Activated CD8-positive, alpha-beta T cell treated with anti-CD3 and anti-CD28 coated beads, Interleukin-2, amount 10 ng/mL, durations not matched to agents 7 days and 5 days (primary cell): ENCODE measurements at places on chromosomes 6 and 20. TPM values are rescaled to one million over a fixed set of nuclear protein-coding genes. Genes with fewer than 3 reads are reported as not detected.

GRCh38 chr6:41002168-41002567 lies 36.9 kb downstream of the UNC5CL start:
- no peak for DNase-seq

The GSTA2 gene
- total RNA-seq, result not detected

DNA sequence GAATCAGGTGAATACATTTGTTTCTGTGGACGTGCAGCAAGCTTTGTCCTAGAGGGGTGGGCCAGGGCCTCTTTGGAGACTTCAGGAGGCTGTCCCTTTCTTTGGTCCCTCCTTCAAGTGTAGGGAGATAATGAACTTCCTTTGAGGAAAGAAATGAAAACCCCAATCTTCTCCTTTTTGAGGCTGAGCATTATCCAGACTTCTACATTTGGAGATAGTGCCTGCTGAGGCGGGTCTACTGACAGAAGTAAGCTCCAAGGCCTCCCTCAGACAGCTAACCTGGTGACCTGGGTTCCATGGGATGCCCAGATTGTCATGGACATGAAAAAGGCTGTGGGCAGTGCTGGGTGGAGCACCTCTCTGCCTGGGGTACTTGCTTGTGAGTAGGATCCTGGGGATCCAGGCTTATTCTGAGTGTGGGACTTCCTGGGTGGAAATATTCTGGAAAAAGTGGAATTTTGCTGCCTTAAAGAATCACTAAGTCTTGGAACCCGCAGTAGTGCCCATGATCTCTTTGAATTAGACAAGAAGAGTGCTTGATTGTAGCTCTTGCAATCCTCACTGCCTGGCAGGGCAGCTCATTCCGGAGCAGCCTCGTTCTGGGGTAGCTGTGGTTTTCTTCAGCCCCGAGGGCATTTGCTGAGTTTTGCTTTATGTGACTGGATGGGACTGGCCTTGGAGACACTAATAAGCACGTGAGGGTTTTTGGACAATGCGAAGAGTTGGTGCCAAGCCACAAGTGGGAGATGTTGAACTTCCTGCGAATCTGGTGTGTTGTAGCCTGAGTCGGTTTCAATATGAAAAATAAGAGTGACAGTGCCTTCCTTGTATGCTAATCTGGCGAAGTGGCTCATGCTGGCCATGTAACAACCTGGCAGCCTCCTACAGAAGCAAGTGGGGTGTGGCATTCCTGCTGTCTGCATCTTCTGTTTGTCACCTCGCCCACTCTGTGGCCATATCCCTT lies 28.1 kb downstream of the SNRNP48 start:
- no peak for DNase-seq

DNA sequence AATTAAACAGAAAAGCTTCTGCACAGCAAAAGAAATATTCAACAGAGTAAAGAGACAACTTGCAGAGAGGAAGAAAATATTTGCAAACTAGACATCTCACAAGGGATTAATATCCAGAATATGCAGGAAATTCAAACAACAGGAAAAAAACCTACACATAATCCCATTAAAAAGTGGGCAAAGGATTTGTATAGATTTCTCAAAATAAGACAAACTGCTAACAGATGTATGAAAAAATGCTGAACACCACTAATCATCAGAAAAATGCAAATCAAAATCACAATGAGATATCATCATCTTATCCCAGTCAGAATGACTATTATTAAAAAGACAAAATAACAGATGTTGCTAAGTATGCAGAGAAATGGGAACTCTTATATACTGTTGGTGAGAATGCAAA lies 129.6 kb downstream of the SYNDIG1 start:
- no peak for DNase-seq

DNA sequence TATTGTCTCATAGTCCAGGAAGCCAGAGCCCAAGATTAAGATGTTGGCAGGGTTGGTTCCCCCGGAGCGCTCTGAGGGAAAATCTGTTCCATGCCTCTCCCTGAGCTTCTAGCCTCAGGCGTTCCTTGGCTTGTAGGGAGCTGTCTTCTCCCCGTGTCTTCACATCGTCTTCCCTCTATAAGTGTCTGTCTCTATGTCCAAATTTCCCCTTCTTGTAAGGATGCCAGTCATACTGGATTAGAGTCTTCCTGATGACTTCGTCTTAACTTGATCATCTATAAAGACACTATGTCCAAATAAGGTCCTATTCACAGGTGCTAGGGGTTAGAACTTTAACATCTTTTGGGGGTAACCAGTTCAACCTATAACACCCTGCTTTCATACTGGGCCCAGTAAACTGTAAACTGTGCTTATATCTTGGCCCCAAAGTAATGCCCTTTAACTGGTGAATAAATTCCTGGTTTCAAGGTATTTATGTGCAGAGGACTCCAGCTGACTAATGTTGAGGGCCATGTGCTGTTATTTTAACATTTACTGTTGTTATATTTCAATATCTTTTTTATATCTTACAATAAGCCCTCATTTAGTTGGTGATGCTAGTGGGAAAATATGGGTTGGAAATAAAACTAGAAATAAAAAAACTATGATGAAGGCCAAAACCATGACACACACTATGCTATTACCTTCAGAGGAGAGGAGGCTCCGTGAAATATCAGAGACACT lies 101.7 kb upstream of the IYD start:
- DNase-seq, result no peak

DNA sequence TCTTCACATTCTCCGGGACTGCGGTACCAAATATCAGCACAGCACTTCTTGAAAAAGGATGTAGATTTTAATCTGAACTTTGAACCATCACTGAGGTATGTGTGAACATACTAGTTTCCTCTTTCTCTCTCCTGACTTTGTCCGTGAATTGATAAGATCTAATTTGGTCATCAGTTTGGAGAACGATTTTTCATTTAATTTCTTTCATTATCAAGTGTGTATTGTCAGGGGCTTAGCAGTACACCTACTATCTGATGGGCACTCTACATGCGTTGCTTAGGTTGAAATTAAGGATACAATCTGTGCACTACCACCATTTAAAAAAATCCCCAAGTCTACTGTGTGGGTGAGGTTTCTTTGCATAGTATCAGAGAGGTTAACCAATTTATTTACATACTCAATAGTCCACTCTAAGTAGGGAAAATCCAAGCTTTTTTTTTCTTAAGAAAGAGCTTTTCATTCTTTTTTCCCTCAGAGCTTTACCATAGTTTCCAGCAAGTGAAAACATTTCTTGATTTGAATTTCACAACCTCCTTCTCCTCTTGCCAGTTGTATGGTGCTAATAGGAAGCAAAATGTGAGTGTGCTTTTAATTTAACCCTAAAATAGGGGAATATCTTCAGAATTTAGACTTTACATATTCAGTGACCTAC lies 105.4 kb upstream of the ESR1 start:
- DNase-seq, result no peak

The DEFB124 gene
- total RNA-seq, result not detected

DNA sequence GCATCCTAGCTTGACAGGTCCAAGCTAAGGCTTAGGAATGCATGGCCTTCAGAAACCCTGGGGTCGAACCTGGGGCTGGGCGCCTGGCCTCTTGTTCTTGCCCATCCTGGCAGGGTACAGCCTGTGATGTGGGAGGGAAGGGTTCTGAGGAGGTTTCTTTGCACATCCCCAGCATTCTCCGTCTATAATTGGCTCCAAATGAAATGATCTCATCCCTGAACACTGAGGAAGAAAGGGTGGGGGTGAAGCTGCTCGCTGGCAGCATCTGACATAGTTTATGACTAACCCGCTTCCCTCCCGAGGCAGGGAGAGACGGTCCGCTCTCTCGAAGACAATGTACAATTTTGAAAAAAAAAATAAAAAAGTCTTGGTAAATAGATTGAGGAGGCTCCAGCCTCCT lies 67.1 kb upstream of the ZNFX1 start:
- DNase-seq, result no peak

The PIGT gene
- total RNA-seq, result 62.4 TPM

The TSBP1 gene
- not detected for total RNA-seq

The RAB44 gene
- not detected for total RNA-seq

DNA sequence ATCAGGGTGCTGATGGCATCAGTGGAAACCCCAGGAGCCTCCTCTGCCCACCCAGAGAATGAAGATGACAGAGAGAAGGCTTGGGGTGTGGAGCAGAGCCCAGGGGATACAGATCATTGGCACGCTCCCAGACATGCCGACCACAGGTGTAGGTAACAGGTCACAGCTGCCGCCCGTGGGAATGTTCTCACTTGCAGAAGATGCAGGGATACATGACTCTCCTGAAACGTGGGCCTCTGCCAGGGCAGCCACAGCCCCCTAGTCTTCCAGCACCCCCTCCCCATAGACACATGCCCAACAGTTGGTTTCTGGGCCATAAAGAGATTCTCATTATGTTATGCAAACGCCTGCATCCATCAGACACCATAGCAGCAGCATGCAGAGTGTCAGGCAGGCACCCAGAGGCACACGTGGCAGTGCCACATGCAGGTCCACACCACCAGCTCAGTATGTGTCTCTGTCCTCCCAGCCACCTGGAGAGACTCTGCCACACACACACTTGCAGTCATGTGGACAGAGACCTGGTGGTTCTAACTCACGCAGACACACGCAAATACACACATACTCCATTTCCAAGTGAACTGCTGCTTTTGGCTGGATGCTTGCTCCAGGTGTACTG lies 45.5 kb downstream of the LRFN2 start:
- no peak for DNase-seq

DNA sequence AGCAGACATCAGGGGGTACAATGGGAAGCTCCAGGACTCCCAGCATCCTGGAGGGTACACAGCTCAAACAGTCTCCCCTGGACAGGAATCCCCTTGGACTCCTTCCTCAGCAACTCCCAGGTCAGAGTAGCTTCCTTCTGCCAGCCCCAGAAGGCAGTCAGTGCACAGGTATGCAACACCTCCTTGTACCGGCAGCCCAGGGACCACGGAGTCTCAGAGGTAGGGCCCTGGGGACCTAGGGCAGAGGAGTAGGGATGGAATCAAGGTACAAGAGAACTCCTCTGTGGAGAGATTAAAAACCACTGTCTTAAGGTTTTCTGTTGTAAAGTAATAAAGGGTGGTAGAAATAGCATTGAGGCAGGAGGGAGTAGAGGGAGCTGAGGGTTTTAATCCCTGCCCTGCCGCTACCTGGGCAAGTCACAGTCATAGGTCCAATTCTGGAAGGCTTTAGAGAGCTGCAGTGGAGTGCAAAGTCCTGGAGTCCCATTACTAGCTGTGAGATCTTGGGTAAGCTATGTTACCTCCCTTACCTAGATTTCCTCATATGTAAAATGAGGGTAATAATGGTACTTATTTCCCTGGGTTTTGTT lies 7.5 kb downstream of the TP53TG5 start:
- peak; percentile 17 for DNase-seq

The ZNF311 gene
- 0.39 TPM for total RNA-seq

GRCh38 chr6:129507059-129507807 lies 202.7 kb downstream of the ARHGAP18 start:
- DNase-seq, result no peak

The MCM9 gene
- total RNA-seq, result 18.1 TPM

DNA sequence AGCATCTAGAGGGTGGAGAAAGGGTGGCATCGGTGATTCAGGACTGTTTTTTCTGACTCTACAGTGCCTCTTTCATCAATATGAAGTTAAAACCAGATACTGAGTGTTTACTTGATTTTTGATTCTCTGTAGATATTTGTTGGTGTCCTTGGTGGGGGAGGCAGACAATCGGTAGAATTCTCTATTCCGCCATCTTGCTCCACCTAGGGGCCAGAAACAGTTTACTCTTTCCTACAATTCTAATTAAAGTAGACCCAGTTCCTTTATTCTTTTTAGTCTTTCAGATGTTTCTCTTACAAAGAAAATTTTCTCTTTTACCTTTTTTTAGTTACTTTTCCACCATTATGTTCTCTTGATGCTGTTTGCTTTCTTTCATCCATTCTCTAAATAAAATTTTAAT lies 162.1 kb upstream of the RAB32 start:
- DNase-seq, result no peak

DNA sequence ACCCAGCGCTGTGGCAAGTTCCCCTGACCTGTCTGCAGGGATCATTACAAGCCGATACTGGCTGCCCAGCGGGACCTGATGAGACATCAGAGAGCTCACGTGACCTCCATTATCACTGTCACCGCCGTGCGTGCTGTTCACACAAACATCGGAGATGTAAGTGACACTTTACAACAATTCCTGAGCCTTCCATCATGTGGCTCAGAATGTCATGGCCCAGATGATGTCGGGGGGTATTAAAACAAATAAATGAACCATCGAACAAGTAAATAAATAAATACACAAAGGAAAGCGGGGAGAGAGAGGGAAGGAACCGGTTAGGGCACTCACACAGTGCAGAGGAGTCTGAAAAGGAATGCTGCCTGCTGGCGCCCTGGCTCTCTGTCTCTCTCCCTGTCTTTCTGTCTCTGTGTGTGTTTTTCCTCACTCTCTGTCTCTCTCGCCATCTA lies 195.1 kb downstream of the BMP7 start:
- DNase-seq, result no peak

GRCh38 chr20:62805711-62806382 lies 1.2 kb downstream of the OGFR start:
- no peak for DNase-seq

The CEP85L gene
- total RNA-seq, result 48.7 TPM

DNA sequence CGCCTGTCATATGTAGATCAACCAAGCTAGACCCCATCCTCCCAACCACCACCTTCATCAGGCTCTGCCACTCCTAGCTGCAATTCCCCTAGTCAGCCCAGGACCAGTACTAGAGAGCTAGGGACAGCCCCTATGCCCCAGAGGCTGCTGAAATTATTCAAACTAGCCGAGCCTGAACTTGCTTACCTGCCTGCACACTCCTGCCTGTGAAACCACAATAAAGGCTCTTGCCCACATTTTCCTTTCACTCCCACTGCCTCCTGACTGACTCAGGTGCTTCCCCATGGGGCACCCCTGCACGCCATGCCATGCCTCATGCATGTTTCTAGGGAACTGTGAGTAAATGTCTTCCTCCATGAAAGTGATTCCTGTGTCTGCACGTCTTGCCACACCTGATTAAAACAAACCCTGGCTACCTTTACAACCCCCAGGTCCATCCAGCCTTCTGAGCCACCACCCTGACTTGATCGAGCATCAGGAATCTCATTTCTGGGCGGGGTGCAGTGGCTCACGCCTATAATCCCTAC lies 66.5 kb upstream of the IER3 start:
- peak; percentile 62 for DNase-seq

- DNase-seq, result peak; percentile 67
Measured at GRCh38 chr6:389622-390021, 1.9 kb upstream of the IRF4 start.

DNA sequence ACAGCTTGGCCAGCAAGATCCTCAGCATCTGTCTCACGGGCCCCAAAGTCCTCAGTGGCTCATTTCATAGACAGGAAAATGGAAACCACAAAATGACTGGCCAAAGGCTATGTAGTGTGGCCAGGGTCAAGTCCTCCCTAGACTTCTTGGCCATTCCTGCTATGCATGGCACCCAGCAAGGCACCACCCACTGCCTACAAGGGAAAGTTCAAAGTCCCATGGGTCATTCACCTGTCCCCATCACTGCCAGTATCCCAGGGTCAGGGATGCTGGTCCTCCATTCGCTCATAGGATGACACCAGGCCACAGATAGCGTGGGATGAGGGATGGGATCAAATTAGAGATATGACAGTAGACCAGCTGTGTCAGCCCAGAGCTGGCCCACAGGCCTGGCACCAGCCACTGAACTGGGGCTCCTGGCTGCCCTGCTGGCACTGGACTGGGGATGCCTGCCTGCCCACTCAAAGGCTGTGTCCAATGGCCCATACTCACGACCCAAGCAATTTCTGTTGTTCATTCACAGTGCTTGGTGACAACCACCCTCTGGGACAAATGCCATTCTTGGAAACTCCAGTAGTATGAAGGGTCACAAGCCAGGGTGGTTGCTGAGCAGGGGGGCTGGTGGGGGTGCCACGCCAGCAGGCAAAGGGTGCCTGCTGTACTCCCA lies 11.6 kb downstream of the ADISSP start:
- DNase-seq, result no peak

The ZC2HC1B gene
- not detected for total RNA-seq
